ENCODE measurements at places on chromosomes 3 and 15. TPM values are rescaled to one million over a fixed set of nuclear protein-coding genes. Genes with fewer than 3 reads are reported as not detected.

Gene GOLGA8T
- not detected for total RNA-seq

Gene CACNA2D2
- total RNA-seq = 1.5 TPM

Gene CPA3
- 1.0 TPM for total RNA-seq

Gene DUOX1
- total RNA-seq = 0.46 TPM
